H54 (cell line): ENCODE measurements at places on chromosomes 5 and 9.

DNA sequence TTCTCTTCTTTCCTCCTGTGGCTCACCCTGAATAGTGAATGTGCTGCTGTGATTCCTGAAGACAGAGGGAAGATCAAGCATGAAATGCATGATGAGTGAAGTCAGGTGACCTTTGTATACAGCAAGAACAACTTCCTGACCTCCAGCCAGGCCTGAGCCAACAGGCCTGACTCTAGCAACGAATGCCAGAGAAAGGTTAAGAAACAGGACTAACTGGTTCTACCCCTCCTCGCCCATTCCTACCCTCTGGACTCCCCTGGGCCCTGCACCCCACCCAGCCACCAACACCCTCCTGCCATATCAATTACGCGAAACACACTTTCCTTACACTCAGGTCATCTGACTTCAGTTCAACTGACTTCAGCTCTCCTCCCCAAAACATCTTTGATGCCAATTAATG, 4.9 kb downstream of the SUSD1 start:
- no peak for DNase-seq

GRCh38 chr9:71218774-71219173, 97.4 kb upstream of the TRPM3 start:
- no peak for DNase-seq

- DNase-seq, result no peak
Measured at GRCh38 chr5:32837211-32837610, 126.1 kb downstream of the NPR3 start.

GRCh38 chr5:3348576-3349535, 246.8 kb upstream of the IRX1 start:
- no peak for DNase-seq

DNA sequence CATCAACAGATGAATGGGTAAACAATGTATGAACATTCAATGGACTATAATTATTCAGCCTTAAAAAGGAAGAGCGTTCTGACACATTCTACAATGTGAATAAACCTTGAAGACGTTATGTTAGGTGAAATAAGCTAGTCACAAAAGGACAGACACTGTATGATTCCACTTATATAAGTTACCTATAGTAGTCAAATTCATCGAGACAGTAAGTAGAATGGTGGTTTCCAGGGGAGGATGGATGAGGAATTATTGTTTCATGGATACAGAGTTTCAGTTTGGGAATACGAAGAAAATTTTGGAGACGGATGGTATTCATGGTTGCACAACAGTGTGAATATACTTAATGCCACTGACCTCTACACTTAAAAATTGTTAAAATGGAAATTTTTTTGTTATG, 216.4 kb downstream of the CACNA1B start:
- no peak for DNase-seq

- no peak for DNase-seq
Measured at GRCh38 chr5:57900381-57900944, 417.9 kb upstream of the ACTBL2 start.

DNA sequence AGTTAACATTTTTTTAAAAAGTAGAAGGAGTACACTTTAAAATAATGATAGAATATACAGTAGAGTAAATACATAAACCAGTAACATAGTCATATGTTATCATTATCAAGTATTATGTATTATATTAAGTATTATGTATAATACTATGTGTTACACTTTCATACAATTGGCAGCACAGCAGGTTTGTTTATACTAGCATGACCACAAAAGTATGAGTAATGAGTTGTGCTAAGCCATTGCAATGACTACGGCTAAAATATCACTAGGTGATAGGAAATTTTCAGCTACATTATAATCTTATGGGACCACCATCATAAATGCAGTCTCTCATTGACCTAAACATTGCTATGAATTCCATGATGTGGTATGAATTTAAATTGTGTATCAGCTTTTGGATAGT, 506.0 kb downstream of the HTR1A start:
- no peak for DNase-seq

DNA sequence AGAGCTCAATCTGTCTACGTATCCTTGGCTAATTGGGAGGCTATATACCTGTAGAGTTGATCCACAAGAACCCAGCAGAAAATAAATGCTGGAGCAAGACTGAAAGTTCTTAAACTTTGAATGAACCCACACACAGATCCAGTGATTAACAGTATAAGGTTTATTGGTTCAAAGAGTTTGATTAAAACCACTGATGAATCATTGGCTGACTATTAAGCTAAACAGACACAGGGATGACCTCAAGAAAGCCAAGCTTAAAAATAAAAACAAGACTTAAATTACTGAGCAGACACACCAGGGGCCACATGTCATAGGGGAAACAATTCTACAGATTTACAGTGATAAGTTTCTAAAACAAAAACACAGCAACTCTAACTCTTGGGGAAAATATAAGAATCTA, 163.6 kb downstream of the SPATA31D1 start:
- no peak for DNase-seq

GRCh38 chr5:163434401-163434866, 3.0 kb upstream of the CCNG1 start:
- DNase-seq, result no peak

DNA sequence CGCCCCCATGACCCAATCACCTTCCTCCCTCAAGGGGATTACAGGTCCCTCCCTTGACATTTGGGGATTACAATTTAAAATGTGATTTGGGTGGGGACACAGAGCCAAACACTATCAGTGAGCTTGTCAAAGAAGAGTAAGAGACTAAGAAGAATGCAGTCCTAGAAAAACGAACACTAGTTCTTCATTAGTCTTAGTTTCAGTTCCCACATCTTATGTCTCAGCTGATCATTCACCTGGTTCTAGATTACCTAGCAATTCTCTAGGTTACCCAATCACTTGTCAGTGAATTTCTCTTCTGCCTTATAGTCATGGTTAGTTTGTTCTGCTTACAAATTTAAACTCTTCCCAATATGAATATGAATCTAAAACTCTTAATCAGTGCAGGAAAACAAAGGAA, 251.5 kb downstream of the COX7C start:
- no peak for DNase-seq

GRCh38 chr5:83925955-83926337, 205.3 kb upstream of the HAPLN1 start:
- no peak for DNase-seq

GRCh38 chr9:114850871-114851270, 45.0 kb upstream of the TNFSF15 start:
- no peak for DNase-seq

GRCh38 chr5:10543585-10544040, 20.3 kb upstream of the ANKRD33B start:
- no peak for DNase-seq

DNA sequence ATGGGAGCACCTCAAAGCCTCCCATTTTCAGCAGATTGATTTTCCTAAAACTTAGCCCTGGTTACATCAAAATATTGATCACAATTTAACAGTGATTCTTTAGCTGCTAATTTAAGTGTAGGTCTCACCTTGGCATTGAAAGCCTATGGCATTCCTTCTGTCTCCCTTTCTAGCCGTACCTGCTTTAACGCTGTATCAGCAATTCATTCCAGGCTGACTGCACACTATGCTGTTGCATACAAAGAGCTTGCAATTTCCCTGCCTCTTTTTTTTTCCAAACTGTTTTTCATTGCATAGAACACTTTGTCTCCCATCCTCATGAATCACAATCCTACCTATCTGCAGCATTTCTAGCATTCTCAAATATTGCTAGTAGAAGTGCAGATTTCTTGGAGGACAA, 8.9 kb upstream of the AMACR start:
- DNase-seq, result no peak

GRCh38 chr9:127059765-127060361, 62.6 kb downstream of the ANGPTL2 start:
- DNase-seq, result no peak

DNA sequence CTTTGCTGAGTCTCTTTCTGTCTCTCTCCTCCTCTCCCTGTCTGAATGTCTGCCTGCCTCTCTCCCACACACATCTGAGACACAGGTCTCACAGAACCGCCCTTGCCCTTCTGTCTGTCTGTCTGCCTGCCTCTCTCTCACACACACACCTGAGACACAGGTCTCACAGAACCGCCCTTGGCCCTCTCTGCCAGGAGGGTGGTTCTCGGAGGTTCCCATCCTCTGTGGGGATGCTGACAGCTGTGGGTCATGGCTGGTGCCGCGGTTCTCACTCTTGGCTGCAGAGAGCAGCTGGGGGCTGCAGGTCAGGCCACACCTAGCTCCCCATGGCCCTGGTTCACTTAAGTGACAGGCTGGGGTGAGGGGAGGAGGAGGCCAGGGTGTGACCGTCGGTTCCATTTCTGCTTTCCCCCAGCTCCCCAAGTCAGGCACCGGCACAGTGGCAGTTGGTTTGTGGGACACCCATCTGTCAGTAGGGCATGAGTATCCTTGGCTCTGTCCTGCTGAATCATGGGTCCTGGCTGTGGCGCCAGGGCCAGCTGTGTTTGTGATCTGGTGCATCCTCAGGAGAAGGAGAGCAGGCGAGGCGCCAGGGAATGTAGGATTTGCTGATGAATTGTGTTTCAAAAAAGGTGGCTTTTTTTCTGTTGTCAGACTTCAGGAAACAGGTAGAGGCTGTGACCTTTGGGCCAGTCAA, 42.3 kb upstream of the CLPTM1L start:
- no peak for DNase-seq

DNA sequence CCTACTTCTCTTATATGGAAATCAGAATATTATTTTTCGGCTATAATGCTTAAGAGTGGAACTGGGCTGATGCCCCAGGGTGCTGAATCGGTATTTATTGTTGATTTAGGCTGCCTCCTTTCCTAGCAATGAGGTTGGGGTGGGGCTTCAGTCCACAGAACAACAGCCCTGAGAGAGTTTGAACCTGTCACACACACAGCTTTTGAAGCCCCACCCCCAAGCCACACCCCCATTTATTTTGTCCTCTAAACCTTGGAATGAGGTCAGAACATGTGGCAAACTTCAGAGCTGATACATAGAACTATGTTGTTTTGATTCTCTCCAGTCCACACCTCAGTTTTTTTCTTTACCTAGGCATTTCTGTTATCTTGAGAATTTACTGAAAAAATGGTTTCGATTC, 51.7 kb upstream of the CAMK4 start:
- no peak for DNase-seq
